ENCODE measurements at places on chromosomes 16 and 17.

DNA sequence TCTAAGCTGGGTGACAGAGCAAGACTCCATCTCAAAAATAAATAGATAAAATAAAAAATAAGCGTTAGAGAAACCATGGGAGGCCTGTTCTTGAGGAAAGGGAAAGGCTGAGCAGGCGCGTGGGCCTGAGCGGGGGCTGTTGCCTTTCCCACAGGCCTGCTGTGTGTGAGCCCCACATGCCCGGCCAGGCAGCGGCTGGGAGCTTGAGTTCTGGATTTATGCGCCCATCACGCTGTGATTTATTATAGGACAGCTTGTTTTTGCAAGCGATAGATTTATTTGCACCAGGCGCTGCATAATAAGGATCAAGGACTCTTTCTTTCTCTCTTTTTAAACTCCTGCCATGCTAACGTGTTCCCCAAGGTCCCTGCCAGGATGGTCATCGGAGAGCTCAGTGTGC, 14.8 kb upstream of the WFDC1 start:
- DNase-seq: no peak

DNA sequence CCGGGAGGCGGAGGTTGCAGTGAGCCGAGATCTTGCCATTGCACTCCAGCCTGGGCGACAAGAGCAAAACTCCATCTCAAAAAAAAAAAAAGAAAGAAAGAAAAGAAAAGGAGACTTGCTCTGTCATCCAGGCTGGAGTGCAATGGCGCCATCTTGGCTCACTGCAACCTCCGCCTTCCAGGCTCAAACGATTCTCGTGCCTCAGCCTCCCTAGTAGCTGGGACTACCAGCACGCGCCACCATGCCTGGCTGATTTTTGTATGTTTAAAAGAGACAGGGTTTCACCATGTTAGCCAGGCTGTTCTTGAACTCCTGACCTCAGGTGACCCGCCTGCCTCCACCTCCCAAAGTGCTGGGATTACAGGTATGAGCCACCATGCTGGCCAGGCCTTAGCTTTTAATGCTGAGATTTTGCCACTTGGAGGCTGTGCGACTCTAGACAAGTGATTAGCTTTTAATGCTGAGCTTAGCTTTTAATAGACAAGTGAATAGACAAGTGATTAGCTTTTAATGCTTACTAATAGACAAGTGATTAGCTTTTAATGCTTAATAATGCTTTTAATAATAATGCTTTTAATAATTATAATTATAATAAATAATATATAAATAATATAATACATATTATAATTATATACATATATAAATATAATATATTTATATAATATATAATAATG, 9.6 kb downstream of the LDAF1 start:
- DNase-seq: no peak

DNA sequence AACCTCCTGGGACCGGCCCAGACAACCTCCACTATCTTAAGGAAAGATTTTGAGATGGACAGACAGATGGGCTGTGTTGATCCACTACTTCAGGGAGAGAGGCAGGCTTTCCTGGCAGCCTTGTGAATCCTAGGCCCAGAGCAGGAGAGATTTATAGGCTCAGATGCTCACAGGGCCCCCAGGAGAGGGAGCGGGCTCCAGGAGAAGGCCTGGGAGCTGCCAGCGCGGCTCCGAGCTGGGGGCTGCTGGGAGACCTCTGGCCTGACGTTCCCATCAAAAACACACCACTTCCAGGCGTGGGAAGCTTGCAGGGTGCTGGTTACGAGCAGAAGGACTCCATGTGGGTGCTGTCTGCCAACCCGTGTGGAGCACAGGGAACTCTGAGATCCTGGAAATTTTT, 53.2 kb downstream of the MYH11 start:
- no peak for DNase-seq

- DNase-seq: no peak
Observed at GRCh38 chr16:49592546-49593423, 219.2 kb downstream of the C16orf78 start.

DNA sequence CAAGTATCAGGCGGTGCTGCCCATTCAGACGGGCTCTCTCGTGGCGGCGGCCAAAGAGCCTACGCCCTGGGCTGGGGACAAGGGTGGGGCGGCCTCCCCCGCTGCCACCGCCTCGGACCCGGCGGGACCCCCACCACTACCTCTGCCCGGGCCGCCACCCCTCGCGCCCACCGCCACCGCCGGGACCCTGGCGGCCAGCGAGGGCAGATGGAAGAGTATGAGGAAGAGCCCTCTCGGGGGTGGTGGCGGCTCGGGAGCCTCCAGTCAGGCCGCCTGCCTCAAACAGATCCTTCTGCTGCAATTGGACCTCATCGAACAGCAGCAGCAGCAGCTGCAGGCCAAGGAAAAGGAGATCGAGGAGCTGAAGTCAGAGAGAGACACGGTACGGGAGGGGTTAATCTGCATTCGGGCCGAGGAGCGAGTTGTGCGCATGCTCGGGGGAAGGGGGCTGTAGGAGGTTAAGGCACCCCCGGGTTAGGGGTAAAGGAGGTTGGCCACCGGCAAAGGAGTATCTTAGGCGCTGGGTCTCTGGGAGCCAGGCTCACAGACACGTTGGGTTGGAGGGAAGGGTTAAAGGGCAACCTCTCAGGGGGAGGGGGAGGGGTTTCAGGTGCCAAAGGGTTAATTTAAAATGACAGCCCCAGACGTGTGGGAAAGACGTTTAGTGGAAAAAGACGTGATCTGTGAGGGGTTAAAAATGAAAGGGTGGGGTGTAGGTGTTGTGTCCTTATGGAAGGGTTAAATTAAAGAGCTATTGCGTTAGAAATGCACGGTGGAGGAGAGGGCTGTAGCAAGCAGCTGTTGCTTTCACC, 1.4 kb downstream of the MSL1 start:
- DNase-seq: no peak

DNA sequence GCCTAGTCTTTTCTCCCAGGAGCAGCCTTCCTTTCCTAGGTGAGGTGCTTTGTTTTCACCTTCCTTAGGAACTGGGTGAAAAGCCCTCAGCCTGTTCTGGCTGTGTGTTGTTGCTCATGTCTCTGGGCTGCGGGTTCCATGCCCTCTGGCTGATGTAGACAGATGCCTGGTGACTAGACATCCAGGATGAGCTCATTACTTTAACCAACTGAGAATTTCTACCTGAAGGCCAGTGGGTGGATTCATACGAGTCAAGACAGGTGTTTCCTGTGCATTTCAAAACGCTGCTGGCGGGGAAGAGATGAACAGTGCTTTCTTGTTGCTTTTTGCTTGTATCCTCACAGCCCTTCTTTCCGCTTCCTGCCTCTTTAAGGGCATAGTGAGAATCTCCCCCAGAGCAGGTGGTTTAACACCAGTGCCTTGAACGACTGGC, 22.3 kb downstream of the SAP30BP start:
- no peak for DNase-seq

DNA sequence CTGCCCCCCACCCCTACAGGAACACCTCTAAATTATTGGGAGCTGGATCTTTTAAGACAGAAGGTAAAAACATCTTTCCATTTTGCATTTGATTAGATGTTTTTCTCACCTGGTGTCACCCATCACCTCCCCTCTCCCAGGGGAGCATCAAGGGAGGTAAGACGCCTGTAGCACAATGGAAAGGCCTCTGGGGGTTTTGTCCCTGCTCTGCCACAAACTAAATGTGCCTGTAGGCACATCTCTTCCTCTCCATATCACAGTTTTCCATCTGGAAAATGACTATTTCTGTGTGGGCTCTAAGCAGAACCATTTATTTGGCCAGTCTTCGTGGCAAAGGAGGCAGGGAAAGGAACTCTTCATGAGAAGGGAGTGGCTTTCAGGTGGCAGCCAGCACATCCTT, 76.6 kb downstream of the GNAO1 start:
- DNase-seq: no peak

GRCh38 chr16:47978491-47979163, 177.2 kb downstream of the ABCC12 start:
- no peak for DNase-seq

DNA sequence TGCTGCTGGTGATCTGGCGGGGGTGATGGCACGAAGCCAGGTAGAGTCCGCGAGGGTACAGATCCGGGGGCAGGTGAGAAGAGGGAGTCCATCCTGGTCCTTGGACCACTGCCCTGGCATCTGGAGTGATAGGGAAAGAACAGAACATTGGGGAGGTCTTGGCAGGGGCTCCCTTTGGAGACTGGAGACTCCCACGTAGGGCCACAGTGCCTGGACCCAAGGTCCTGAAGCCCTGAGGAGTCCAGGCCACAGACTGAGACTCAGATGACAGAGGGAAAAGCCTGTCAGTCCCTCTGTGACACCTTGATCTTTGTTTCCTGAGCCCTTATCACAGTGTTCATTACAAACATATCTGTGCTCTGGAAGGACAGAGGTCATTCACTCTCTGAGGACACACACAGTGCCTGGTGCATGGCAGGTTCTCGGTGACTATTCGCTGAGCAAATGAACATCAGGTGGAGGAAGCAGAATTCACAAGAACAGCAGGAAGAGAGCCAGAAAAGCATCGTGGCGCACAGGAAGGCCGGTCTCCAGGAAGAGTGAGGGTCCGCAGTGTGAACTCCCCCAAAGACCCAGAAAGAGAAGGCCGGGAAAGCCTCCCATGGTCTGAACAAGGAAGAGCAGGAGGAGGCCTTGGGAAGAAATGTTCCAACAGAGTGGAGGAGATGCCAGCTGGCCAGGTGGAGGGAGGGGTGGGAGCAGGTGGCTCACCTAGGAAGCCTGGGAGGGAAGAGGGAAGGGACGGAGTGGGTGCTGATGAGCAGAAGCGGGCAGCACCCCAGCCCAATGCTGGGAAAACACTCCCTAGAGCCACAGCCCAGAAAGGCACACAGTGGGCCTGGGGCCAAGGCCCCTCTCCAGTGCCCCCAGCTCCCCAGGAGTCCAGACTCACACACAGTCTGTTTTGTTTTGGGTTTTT, 20.5 kb downstream of the PEMT start:
- DNase-seq: no peak

- no peak for DNase-seq
Observed at GRCh38 chr17:62876063-62876462, 67.9 kb upstream of the MARCHF10 start.
